ENCODE measurements at places on chromosomes 2 and 18. TPM values are rescaled to one million over a fixed set of nuclear protein-coding genes. Genes with fewer than 3 reads are reported as not detected.

The ACADL gene
- total RNA-seq, result 17.5 TPM

The GULP1 gene
- total RNA-seq, result 29.2 TPM

The TMEM198 gene
- not detected for total RNA-seq

The EFHD1 gene
- 49.1 TPM for total RNA-seq

The UGT1A6 gene
- 30.6 TPM for total RNA-seq

The SERPINB3 gene
- not detected for total RNA-seq

The EVX2 gene
- total RNA-seq, result not detected

The PIGN gene
- total RNA-seq, result 47.1 TPM

The VSNL1 gene
- total RNA-seq, result not detected

The SERPINB12 gene
- total RNA-seq, result not detected

The CAD gene
- 15.2 TPM for total RNA-seq

The RANBP2 gene
- 82.1 TPM for total RNA-seq

The NYAP2 gene
- total RNA-seq, result not detected

The SPP2 gene
- total RNA-seq, result not detected

The PLEK gene
- 2.6 TPM for total RNA-seq

The ATOH8 gene
- total RNA-seq, result 2.3 TPM

The GGCX gene
- total RNA-seq, result 19.6 TPM

The SCYGR4 gene
- total RNA-seq, result not detected

The MPPE1 gene
- total RNA-seq, result 53.8 TPM

The DHRS9 gene
- 2.6 TPM for total RNA-seq

The CNTNAP5 gene
- not detected for total RNA-seq

The GAL3ST2 gene
- total RNA-seq, result not detected

The C2orf72 gene
- not detected for total RNA-seq

The DYNAP gene
- total RNA-seq, result not detected

The MAPRE3 gene
- total RNA-seq, result 19.9 TPM

The PROC gene
- not detected for total RNA-seq

The SAG gene
- total RNA-seq, result 1.5 TPM

The KCNG3 gene
- total RNA-seq, result 1.5 TPM
